ENCODE measurements at places on chromosomes 2 and 18. TPM values are rescaled to one million over a fixed set of nuclear protein-coding genes. Genes with fewer than 3 reads are reported as not detected.

The STEAP3 gene
- 1.9 TPM for polyA plus RNA-seq

The SNORC gene
- polyA plus RNA-seq: 5.1 TPM

The MC5R gene
- not detected for polyA plus RNA-seq

- no peak for DNase-seq
These were observed 156.7 kb downstream of the MBD5 start for GRCh38 chr2:148177559-148177958.

DNA sequence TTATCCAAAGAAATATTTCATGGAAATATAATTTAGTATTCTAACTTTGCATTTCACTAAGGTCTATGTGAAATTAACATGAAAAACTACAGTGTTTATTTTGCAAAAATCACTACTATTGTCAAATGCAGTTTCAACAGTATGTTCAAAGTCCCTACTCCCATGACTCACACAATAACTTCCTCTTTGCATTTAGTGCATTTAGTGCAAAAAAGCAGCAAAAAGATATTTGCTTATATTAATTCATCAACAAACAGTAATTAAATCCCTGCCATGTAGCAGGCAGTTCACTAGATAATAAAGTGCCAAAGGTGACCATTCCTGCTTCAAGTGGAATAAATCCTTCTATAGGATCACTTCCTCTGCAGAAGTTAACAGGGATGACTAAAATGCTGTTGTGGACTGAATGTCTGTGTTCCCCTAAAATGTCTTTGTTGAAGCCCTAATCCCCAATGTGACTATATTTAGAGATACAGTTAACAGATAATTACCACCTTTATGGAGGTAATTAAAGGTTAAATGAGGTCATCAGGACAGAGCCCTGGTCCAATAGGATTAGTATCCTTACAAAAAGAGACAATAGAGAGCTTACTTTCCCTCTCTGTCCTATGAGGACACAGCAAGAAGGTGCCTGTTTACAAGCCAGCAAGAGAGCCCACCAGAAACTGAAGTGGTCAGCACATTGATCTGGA, 61.7 kb downstream of the STK39 start:
- no peak for DNase-seq

DNA sequence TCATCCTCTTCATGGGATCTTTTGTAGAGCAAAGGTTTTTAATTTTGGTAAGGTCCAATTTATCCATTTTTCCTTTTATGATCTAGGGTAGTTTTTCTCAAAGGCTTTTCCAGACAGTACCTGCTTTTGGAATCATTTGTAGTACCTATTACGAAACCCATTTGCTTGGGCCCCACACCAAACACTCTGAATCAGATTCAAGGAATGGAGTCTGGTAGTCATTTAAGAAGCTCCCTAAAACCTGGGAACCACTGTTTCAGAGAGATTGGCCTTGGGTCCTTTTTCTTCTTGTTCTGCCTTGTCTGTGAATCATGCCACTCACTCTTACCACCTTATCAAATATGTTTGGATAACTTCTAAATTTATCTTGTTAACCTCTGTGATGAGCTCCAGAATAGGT, 40.3 kb downstream of the OSBPL6 start:
- no peak for DNase-seq

DNA sequence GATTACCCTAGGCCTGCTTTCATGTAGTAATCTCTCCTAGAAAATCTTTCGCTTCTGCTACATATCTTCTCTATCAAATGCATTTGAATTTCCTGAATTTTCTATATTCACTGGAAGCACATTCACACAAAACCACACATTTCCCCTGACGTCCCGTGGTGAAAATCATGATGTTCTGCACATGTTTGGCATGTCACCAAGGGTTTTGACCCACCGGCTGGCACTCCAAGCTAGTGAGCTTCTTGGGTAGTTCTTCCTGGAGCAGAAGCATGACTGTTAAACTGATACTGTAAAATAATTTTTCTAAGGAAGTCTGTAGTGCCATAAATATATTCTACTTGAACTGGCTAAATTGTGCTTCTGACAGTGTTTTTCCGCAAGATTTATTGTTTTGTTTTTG, 510.1 kb upstream of the SLC8A1 start:
- peak; percentile 26 for DNase-seq

DNA sequence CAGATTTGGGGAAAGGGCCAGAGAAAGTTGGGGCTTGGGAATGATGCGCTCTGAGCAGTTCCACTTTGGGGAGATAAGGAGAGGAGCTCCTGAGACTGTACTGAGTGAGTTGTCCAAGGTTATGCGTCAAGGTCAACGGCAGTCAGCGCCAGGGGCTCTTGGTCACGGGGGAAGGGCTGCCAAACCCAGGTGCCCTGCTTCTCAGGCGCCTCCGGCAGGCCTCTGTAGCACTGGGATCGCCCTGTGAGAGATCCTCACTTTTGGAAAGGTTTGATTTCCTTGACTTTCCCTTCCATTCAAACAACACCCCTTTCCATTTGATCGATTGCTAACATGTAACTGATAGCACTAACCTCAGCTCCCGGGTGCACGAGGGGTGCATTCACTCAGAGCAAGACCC, 136.5 kb upstream of the SOX11 start:
- no peak for DNase-seq

GRCh38 chr18:61635901-61636528, 256.8 kb downstream of the RNF152 start:
- DNase-seq: no peak

DNA sequence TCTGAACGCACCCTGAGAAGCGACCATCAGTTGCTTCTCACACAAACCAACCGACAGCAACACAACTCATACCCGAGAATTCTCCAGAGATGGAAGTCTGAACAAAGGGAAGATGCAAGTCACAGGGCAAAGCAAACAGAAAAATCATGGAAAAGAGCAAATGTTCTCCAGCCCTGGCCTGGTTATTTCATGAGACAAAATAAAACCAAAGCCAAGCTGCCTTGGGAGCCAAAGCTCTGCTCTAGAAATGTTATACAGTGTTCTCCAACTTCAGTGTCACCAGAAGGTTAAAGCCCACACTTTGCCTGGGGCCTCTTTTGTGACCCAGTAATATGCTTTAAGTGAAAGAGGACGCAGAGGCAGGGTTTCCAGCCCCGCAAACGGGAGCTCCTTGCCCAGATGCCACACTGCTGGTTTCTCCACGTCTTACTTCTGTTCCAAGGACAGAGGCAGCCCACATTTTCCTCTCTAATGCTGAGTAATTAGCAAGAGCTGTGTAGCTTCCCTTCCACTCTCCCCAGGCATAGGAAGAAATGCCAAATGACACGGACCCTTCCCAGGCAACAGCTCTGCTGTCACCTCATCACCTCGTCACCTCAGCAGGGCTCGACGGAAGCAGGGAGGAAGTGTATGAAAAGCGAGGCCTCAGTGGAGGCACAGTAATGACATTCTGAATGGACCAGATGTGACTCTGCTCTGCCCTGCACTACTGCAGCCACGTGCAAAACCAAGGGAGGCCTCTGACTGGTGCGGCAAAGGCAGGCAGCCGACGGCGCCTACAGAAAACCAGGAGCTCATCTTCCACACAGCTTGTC, 64.7 kb downstream of the FBXO15 start:
- DNase-seq: no peak

DNA sequence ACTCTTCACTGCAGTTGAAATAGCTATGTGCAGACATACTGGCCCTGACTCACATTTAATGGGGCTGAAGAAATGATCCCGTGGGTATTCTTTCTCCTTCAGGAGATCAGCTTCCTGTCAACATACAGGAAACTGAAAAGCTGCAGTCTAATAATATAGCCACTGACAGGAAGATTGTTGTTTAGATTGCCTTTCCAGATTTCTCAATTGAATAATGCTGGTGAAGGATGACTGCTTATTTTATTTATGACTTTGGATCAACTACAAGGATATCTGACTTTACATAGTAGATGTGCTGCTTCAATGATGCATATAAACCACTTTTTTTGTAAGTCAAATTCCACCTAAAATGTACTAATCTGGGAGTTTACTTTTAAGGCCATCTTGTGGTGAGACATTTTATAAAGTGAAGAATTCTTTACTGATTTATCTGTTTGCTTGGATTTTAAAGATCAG, 93.4 kb upstream of the MAP4K3 start:
- DNase-seq: no peak

GRCh38 chr2:132662732-132663131, 7.3 kb downstream of the LYPD1 start:
- DNase-seq: no peak
